Activated CD4-positive, alpha-beta T cell treated with anti-CD3 and anti-CD28 coated beads for 24 hours (primary cell): ENCODE measurements at places on chromosomes 1 and 21.

DNA sequence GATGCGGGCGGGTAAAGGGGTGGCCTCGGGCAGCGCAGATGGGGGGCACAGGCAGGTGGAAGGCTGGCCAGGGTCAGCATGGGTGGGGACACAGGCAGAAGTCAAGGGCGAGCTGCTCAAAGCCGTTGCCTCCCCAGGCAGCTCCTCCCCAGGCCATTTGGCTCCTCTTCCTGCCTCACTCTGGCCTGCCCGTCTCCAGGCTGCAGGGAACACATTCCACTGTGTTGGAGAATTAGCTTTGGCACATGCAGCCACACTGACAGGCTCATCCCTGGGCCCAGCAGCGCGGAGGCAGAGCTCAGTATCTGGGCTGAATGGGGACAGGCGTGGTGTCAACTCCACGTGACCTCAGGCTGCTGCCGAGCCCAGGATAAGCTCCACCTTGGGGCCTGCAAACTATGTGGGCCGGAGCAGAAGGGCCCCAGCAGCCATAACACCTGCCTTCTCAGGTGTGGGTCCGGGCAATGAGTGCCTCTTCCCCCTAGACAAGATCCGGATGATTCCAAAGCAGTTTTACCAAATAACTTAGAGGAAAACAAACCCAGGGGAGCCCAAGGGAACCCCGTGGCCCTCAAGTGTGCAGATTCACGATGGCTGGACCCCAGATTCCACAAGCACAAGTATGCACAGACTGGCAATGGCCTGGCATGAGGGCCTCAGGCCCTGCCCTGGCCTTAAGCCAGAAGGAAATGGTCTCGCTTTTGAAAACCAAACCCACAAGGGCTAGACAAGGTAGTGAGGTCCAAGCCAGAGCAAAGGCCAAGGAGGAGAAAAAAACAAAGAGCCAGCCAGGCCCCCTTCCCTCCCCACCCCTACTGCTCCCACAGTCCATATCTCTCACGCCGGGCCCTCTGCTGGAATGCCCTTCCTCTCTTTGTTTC, 40.2 kb downstream of the HSPG2 start:
- DNase-seq, result no peak

GRCh38 chr21:44611551-44611950, 328 bp upstream of the KRTAP10-8 start:
- DNase-seq, result no peak

GRCh38 chr1:41868241-41868998, 50.3 kb downstream of the HIVEP3 start:
- DNase-seq, result no peak

DNA sequence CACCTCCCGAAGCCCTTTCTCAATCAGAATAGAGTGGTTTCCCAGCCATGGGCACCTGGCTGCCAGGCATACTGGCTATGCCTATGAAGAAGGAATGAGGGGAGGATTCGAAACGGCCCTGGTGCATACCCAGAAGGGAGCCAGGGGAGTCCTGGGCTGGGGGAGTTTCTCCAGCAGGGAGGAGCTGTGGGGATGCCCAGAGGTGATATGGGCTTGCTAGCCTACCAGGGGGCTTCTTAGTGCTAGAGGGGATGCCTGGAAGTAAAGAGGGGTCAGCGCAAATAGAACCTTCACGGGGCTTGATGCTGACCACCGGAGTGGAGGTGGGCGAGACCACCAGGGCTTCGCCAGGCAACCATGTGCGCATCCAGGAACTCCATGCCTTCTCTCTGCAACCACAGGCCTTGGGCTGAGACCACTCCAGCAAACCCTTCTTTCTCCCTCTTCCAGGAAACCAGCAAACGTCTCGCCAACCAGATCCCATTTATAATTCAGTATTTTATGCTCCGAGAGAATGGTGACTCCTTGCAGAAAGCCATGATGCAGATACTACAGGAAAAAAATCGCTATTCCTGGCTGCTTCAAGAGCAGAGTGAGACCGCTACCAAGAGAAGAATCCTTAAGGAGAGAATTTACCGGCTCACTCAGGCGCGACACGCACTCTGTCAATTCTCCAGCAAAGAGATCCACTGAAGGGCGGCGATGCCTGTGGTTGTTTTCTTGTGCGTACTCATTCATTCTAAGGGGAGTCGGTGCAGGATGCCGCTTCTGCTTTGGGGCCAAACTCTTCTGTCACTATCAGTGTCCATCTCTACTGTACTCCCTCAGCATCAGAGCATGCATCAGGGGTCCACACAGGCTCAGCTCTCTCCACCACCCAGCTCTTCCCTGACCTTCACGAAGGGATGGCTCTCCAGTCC, 18.2 kb upstream of the MX1 start:
- DNase-seq, result no peak

- no peak for DNase-seq
Measured at GRCh38 chr1:88302843-88303486, 381.1 kb upstream of the PKN2 start.

GRCh38 chr1:147252540-147252939, 10.1 kb downstream of the CHD1L start:
- DNase-seq, result no peak

DNA sequence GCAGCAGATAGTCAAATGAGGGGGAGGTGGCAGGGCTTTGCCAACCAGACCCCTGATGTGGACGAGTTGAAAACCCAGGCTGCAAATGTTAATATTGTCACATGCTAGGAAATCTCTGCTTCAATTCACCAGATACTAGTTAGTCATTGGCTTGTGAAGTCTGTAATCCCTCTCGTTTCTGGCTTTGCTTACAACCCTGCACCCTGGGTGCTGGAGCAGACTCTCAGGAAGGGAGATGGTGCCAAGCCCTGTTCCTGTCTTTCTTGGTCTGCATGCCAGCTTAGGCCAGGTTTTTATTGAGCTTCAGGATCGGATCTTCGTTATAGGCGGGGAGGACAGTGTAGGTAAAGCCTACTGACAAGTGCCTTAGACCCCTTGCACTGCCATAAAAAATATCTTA, 53.3 kb downstream of the MDM4 start:
- no peak for DNase-seq

DNA sequence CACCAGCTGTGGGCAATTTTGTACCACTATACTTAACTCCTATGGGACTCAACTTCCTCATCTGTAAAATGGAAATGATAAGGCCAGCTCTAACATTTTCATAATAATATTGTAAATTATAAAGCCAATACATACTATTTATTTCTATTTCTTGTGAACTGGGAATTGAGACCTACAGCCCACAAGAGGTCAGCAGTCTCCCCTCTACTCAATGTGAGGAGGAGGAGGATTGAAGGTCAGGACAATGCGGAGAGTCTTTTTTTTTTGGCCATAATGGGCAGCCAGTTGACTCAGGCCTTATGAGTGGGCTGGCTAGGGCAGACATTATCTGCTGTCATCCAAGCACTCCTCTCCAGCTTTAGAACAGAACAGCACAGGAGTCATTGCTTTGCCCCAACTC, 90.5 kb downstream of the NUF2 start:
- no peak for DNase-seq

DNA sequence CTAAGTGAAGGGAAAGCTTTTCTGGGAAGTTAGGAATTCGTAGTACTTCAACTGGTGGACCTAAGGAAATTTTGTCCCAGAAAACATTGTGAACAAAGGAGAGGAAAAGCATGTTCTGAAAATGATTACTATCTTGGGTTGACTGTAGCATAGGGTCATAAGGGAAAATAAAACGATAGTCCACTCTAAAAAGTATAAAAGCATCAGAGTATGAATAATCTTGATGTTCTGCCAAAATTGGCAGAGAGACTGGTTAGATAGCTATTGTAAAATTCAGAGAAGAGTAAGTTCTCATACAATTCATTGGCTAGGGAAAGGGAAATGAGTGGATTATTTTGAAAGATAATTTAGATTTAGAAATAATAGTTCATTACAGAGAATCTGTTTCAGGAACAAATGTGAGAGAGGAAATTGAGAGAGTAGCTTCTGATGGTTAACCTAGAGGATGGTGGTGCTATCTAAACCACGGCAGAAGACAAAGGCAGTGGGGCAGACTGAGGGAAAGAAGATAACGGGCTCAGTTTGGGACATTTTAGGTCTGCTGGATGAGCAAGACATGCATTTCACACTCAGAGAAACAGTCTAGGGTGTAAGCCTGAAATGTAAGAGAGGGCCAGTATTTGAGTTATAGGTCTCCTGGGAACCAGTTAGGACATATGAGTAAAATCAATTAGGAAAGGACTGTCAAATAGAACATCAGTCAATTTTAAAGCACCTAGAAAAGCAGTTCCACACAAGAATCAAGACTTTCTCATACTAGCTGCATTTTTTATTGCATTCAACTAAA, 799.3 kb upstream of the CXADR start:
- DNase-seq, result no peak

DNA sequence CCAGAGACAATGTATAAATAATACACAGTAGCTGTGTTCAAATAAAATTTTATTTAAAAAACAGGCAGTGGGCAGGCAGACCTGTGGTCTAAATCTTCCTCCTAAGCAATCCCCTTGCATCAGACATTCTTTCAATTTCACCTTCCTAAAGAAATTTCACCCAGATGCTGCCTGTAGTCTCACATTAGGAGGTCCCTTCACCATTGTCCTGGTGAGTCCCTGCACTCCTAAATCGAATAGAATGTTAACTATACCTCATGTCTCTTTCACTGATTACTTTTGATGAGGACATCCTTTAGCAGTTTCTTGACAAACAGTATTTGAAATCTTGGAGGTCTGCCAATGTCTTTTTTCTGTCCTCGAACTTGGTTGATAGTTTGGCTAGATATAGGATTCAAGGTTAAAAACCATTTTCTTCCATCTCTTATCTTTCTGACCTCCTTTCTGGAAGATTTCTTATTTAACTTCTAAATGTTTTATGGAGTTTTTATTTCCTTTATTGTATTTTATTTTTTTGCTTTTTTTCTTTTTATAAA, 77.5 kb downstream of the LPGAT1 start:
- DNase-seq, result no peak

- no peak for DNase-seq
Measured at GRCh38 chr1:64901663-64902062, 64.7 kb downstream of the JAK1 start.

DNA sequence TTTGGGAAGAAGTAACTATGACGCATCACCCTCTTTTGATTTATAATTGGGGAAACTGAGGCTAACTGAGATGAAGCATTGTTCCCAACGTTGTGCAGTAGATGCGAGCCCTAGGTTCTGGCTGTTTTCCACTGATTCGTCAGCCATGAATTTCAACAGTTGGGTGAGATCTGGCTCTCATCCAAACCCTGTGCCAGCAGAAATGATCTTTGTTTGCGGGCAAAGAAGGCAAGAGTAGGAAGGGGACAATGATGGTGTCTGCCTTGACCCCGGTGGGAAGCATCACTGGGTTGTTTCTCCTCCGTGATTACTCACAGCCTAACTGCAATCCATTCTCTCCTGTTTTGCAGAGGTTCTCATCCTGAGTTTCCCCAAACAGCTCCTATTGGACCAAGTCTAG, 142.3 kb downstream of the MIS18A start:
- DNase-seq, result no peak

- DNase-seq, result no peak
Measured at GRCh38 chr1:93528412-93528811, 80.5 kb downstream of the FNBP1L start.

DNA sequence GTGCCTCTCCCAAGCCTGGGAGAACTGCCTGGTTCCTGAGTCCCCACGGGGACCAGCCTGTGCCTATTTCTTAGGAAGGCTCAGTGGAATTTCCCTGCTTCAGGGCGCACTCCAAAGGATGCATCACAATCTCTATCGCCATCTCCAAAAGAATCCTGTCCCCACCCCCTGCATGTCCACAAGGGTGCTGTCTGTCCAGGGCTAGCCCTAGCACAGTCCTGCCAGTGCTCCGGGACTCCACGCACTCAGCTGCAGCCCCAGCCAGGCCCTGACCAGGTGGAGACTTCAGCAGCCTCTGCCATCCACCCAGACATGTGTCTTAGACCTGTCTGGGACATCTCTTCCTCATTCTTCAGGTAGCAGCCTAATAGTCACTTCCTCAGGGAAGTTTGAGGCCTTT, 199.7 kb downstream of the GRIK3 start:
- no peak for DNase-seq

GRCh38 chr21:45830221-45830640, 151.3 kb upstream of the COL6A1 start:
- no peak for DNase-seq

DNA sequence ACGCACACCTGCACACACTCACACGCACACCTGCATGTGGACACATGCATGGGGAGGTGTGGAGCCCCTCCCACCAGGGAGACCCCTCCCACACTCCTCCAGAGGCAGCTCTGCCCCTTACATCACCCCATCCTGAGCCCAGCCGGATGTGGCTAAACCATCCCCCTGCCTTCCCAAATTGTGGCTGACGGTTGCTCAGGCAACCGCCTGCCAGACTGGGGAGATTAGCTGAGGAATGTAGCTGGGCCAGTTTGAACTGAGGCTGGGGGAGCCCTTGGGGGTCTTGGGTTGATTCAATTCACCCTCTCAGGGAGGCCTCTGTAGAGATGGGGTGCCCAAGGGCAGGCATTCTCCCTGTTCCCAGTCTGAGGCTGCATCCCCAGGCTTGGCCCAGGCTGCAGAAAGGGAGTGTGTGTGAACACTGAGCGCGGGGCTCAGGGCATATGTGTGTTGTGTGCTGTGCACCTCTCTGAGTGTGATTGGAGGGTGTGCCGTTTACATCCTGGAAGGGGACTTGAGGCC, 12.9 kb downstream of the PTPRU start:
- no peak for DNase-seq

- no peak for DNase-seq
Measured at GRCh38 chr1:231842441-231842840, 215.9 kb downstream of the DISC1 start.

DNA sequence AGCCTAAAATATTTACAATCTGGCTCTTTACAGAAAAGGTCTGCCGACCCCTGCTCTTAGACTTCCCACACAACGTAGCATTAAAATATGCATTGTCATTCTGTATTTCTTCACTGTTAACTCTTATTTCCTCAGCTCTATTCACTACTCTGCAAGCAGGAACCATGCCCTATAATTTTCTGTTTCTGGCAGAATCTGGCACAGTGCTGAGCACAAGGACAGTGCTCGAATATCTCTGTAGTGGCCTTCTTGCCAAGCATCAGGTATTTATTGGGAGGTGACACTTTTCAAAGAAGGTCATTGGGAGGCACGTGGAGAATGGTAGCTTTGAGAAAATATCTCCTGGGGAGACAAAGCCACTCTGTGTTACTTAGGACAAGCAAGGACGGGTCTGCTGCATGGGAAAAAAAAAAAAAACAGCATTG, 77.9 kb downstream of the PSMG1 start:
- no peak for DNase-seq

GRCh38 chr1:22500058-22500457, 48.4 kb downstream of the ZBTB40 start:
- no peak for DNase-seq

DNA sequence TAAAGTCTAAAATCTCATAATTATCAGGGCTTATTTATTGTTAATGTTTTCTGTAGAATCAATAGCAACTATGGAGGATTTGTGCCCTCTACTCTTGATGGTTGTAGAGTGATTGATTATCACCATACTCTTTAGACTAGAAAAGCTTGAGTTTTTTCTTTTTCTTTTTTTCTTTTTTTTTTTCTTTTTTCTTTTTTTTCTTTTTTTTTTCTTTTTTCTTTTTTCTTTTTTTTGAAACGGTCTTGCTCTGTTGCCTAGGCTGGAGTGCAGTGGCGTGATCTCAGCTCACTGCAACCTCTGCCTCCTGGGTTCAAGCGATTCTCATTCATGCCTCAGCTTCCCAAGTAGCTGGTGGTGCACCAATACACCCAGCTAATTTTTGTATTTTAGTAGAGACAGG, 29.7 kb downstream of the TOR1AIP1 start:
- DNase-seq, result no peak
